ENCODE measurements at places on chromosomes 11 and 22.

DNA sequence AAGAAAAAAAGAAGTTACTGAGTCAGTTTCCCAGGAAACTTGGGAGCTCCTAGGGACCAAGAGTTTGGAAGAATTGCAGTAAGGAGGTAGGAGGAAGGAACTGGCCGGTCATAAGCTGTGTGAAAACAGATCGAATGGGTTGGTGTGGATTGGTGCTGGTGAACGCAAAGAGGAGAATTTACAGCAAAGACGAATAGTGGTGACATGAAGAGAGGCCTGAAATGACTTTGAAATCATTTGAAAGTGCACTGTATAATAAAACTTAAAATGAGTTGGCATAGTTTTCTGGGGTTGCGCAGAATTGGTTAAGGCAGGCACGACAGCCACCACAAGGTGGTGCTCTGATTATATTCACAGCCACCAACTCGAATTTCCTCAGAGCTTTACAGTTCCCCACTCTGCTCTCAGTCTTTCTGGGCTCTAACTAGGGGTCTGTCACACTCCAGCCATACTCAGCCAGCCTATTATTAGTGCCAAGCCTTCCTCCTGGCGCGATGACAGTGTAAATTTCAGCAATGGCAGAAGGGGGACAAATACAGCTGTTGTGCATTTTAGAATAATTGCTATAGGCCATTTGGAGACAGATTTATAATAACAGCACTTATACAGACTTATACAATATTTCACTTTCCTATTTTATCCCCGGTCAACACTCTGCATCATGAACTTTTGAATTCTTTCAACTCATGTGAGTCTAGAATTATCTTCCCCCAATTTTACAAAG lies 8.3 kb upstream of the HTR3B start:
- no peak for DNase-seq

GRCh38 chr11:47786373-47786772 lies 19.2 kb upstream of the FNBP4 start:
- DNase-seq: no peak

GRCh38 chr11:102610200-102610599 lies 14.9 kb downstream of the MMP20 start:
- DNase-seq: no peak

DNA sequence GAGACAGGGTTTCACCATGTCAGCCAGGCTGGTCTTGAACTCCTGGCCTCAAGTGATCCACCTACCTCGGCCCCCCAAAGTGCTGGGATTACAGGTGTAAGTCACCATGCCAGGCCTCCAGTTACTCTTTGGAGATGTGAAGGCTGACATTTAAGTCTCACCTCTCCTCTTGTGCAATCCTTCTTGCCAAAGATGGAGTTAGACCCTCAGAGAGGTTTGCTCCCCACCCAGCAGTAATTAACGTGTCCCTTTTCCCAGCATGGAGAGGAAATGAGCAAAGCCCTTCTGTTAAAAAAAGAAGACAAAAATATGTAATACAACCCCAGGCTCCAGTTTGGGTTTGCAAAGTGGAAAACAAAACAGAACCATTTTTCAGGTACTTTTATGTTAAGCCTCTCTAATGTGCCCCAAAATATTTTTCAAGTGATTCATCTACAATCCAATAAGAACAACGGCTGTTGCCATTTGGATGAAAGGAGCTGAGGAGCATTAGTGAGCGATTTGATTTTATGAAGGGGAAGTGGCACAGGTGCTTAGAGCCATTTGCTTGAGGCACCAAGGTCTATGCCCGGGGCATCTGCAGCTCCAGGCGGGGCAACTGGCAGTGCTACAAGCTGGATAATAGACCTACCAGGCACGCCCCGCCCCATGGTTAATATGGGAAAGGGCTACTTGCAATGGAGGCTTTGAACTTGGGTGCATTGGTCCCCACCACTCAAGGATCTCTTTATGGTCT lies 57.2 kb downstream of the GRIK4 start:
- DNase-seq: no peak

DNA sequence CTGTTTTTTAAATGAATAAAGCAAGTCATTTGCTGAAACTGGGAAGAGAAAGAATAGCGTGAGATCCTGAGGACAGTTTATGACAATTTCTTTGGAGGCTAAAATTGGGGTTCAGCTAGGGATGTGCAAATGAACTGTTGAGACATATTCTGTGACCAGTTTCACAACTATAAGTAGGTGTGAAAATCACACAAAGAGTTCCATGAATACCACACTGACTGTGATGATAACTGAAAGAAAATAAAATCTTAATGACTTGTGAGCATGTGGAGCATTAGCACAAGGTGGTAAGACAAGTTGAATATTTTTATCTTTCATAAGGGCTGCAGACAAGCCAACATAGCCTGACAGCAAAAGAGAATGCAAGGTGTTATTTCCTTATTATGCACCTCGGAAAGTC lies 61.1 kb upstream of the PDGFD start:
- no peak for DNase-seq

DNA sequence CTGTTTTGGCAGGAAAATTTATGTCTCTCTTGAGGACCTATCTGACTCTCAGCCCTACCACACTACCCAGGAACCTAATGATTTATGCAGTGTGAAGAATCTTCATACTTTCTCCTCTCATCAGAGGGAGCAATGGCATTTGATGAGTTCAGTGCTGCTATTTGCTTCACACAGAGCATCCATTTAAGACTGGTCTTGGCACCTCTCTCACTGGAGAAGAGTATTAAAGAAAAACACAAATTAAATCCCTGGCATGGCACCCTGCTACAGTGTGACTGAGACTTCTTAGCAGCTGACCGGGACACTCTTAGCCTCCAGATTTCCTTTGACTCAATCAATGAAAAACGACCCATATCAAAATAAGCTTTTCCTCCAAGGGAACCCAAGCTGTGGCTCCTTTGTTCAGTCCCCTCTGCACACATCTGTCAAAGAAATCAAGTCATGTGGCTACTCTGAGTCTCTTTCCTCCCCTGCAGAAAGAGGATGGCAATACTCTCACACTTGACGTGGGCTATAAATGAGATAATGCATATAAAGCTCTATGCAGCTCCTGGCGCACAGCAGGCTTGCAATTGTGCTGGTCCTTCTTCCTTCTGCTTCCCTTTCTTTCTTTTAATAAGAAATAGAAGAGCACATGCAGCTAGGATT lies 186.1 kb upstream of the E2F8 start:
- no peak for DNase-seq

All from HS-27A (cell line).